ENCODE measurements at places on chromosomes 11 and 22. TPM values are rescaled to one million over a fixed set of nuclear protein-coding genes. Genes with fewer than 3 reads are reported as not detected.

The KCNJ11 gene
- 0.83 TPM for total RNA-seq

The MS4A3 gene
- total RNA-seq: not detected

The NRIP3 gene
- total RNA-seq: 0.29 TPM

The TMA7B gene
- not detected for total RNA-seq

The SCUBE1 gene
- not detected for total RNA-seq

The CASP1 gene
- 16.6 TPM for total RNA-seq

DNA sequence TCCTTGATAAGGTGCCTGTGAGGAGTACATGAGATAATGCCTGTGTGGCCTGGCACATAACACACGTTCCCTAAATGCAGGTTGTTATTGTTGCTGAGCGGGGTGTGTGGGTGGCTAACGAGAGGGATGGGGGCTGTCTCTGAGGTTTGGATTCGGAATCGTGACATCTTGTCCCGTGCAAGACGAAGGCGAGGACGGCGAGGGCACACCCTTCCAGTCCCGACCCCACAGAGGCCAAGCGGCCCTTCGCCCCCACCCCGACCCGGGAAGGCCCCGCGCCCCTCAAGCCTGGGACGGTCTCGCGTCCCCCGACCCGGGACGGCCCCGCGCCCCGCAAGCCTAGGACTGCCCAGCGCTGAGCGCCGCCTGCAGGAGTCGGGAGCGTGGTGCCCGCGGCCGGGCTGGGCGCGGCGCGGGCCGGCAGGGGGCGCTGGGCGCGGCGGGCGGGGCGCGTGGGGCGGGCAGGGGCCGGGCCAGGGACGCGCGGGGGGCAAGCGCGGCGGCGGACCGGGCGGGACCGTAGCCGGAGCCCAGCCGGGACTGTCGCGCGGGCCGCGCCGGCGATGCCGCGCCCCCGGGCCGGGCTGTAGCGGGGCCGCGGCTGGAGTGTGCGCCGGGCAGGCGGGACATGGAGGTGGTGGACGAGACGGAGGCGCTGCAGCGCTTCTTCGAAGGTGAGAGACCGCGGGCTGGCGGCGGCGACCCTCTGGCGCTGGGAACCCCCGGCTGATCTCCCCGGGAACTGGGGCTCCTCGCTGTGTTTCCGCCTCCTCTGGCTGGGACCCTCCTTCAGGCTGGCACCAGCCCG, at the start of gene MYRF:
Gene MYRF (plus strand): TSS at position 520 of the 808 bp plus-strand sequence. CDS start 109 bp downstream, at position 629.
- no peaks in the 10 kb centered on the region for H3K36me3 ChIP-seq
- peak within 1 kb of the TSS; percentile 91 for H3K27ac ChIP-seq
- peak; percentile 70 for DNase-seq

DNA sequence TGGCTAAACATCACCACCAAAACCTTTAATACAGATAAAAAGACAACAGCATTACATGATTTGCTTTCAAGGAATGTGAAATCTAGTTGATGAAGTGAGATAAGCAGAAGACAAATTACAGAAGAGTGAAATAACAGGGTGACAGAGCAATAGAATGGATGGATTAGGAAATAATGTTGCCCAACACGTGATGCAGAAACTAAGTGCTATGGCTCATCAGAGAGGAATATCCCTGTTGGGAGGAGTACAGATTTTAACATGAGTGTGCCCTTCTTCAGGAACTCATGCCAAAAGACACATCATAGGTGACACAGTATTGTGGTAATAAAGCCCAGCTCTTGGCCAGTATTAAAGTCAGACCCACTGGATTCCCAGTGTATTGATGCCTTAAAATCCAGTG, 176.6 kb upstream of the RAG2 start:
- H3K4me3 ChIP-seq: no peak overlapping the region
- H3K36me3 ChIP-seq: no peaks in the 10 kb centered on the region

- no peaks in the 10 kb centered on the region for H3K27me3 ChIP-seq
- no peak overlapping the region for H3K4me3 ChIP-seq
- H3K4me1 ChIP-seq: peaks cover under 1% of the 10 kb centered on the region
- DNase-seq: peak; percentile 34
- H3K36me3 ChIP-seq: no peaks in the 10 kb centered on the region
- H3K27ac ChIP-seq: peak overlapping the region; percentile 95
These were observed 1.4 kb upstream of the STIM1 start for GRCh38 chr11:3853899-3854659.

GRCh38 chr22:17587629-17588028, 24.3 kb downstream of the SLC25A18 start:
- H3K27ac ChIP-seq: no peak overlapping the region
- no peak for DNase-seq
- H3K4me1 ChIP-seq: no peaks in the 10 kb centered on the region
- H3K4me3 ChIP-seq: no peak overlapping the region

DNA sequence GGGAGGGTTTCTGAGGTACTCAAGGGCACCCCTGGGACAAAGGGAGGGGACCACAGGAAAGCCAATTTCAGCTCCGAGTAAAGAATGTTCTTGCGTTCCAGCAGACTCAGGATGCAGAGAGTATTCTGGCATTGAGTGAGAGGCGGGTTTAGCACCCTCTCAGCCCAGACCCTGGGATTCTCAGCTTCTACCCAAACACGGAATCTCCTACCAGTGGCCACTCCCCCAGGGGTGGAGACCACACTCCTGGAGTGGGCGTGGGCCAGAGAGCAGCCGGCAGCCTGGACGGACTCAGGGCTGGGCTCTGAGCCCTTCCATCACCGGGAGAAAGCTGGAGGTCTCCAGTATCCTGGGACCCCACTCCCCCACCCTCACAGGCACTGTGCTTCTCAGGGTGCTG, 26.1 kb upstream of the TTLL12 start:
- no peak overlapping the region for H3K4me3 ChIP-seq
- no peak overlapping the region for H3K27ac ChIP-seq
- no peaks in the 10 kb centered on the region for H3K27me3 ChIP-seq
- DNase-seq: no peak

DNA sequence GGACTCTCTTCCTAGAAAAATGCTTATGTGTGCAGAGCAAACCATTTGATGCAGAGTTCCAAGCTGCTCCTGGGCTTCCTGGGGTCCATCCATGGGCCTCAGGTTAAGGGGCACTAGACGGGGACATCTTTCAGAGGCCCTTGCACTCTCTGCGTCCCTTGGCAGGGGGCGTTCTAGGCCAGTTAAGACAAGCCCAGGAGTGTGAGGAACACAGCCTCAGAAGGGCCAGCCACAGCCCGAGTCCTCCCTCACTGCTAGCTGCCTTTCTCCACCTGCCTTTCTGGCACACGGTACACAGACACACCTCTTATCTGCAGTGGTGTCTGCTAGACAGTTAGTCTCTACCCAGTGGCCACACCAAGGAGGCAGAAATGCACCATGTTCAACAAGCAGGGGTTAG, 18.0 kb upstream of the BID start:
- H3K4me1 ChIP-seq: no peaks in the 10 kb centered on the region
- no peak overlapping the region for H3K27ac ChIP-seq
- H3K4me3 ChIP-seq: no peak overlapping the region

DNA sequence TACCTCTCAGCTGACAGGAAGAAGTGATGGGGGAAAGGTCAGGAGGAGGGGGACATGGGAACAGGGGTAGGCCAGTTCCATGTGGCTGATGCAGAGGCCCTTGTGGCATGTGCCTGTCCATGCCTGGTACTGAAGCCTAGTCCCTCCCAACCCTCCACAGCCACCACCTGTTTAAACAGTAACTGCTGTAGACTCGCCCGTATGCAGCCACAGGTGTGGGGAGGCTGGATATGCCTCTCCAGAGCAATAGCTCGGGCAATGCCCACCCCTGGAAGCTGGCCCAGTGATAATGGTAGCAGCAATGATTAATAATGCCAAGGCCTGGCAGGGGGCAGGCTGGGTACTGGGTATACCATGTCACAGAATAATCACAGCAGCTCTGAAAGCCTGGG, 2.3 kb downstream of the SMTN start:
- peak; percentile 50 for DNase-seq
- peak overlapping the region; percentile 85 for H3K4me3 ChIP-seq
- no peaks in the 10 kb centered on the region for H3K36me3 ChIP-seq
- H3K27ac ChIP-seq: peak overlapping the region; percentile 96
- H3K4me1 ChIP-seq: peaks cover 4% of the 10 kb centered on the region
- no peaks in the 10 kb centered on the region for H3K27me3 ChIP-seq

DNA sequence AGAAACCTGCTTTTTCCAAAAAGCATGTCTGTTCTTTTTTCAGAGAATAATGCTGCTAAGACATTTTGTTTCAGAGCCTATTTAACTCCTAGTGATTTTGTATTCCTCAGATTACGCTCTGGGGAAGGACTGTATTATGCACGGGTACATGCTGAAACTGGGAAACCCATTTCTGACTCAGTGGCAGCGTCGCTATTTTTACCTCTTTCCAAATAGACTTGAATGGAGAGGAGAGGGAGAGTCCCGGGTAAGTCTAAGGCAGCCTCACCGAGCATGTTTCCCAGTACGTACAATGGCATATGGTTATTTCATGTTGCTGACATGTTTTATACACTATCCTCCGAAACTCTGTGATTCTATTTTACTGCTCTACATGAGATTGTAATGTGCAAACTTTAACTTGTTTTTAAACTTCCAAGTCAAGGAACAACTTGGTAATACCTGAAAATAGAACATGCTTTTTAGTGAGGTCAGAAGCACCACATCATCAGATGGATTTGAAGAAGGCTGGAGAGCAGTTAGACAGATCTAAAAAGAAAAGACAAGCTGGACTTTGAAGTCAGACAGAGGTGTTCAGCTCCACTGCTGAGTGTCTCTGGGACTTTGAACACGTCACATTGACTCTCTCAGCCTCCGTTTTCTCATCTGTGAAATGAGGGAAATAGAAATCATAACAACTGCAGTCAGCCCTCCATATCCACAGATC, 23.7 kb upstream of the MYO18B start:
- no peak overlapping the region for H3K27ac ChIP-seq
- DNase-seq: no peak
- no peaks in the 10 kb centered on the region for H3K36me3 ChIP-seq
- no peak overlapping the region for H3K4me3 ChIP-seq
- H3K4me1 ChIP-seq: no peaks in the 10 kb centered on the region

- H3K27ac ChIP-seq: no peak overlapping the region
- no peak overlapping the region for H3K4me3 ChIP-seq
- DNase-seq: no peak
- no peaks in the 10 kb centered on the region for H3K36me3 ChIP-seq
These were observed 9.1 kb upstream of the CCDC179 start for GRCh38 chr11:22869325-22869724.

GRCh38 chr22:20384865-20385264, 9.1 kb upstream of the ZNF74 start:
- no peak overlapping the region for H3K27ac ChIP-seq
- H3K4me3 ChIP-seq: no peak overlapping the region
- H3K4me1 ChIP-seq: no peaks in the 10 kb centered on the region
- DNase-seq: no peak
- H3K27me3 ChIP-seq: no peaks in the 10 kb centered on the region
- H3K36me3 ChIP-seq: no peaks in the 10 kb centered on the region

DNA sequence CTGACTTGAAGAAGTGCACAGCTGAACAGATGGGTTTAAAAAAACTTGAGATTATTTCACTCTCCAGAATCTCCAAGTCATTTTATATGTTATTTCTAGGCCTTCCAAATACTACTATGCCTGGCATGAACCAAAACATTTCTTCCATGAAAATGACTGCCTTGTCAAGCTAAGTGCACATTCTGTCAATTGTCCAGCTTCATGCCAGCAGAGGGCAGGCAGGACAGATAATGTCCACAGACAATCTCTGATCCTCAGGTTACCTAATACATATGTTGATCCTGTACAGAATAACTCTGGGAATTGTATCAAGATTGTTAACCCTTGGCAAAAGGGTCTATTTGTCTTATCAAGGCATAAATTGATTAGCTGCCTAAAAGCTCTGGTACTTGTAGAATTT, 229.5 kb downstream of the AASDHPPT start:
- H3K27ac ChIP-seq: no peak overlapping the region
- no peaks in the 10 kb centered on the region for H3K4me1 ChIP-seq
- H3K4me3 ChIP-seq: no peak overlapping the region
- no peaks in the 10 kb centered on the region for H3K36me3 ChIP-seq

GRCh38 chr22:50507421-50507990, at the start of gene LMF2:
Gene LMF2, minus strand, starts transcription at chr22:50507702. Its CDS starts 27 bp downstream, at chr22:50507675.
- peak within 1 kb of the TSS; percentile 90 for H3K27ac ChIP-seq
- DNase-seq: peak; percentile 89
- peak within 1 kb of the TSS; percentile 99 for H3K4me3 ChIP-seq
- H3K4me1 ChIP-seq: peaks cover 13% of the 10 kb centered on the region
- H3K27me3 ChIP-seq: no peaks in the 10 kb centered on the region
- H3K36me3 ChIP-seq: no peaks in the 10 kb centered on the region

DNA sequence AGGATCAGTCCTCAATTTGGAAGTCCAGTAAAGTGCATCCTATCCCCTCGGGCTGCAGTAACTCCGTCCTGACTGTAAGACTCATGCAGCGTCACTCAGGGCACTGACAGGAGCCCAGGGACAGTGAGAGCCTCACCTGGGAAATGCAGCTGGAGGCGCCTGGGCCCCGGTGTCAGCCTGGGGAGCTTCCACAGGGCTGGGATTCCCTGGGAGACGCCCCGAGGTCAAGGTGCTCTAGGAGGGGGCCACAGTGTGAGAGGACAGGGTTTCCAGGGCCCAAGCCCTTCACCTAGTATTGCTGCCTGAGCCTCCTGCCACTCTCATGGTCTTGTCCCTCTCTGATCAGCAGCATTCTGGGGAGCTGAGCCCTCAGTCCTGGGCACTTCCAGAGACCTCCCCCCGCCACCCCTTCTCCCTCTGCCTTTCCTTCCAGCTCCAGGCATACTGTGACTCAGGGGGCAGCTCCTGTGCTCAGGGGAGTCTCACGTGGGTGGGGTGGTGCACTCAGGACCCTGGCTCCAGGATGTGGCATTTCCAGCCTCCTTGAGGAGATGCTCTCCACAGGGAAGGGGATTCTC, 99.1 kb upstream of the IGLL5 start:
- no peak for DNase-seq
- H3K4me3 ChIP-seq: no peak overlapping the region
- H3K27me3 ChIP-seq: no peaks in the 10 kb centered on the region
- no peaks in the 10 kb centered on the region for H3K4me1 ChIP-seq
- no peak overlapping the region for H3K27ac ChIP-seq

DNA sequence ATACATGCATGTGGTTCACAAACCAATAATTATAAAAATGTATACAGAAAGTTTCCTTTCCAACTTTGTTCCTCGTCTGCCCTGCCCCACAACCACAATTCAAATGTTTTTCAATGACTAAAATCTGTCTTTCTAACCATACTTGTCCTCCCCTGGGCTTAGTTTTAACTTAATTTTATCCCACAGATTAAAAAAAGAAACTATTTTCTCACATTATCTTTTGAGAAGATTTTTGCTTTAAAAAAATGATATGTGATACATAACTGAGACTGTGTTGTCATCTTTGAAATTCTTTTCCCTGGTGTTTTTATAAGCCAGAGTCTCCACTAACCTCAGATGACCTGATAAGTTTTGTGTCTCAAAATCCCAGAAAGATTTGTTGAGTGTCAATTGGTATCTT, 79.0 kb downstream of the FDX1 start:
- no peaks in the 10 kb centered on the region for H3K4me1 ChIP-seq
- no peak overlapping the region for H3K27ac ChIP-seq
- no peaks in the 10 kb centered on the region for H3K27me3 ChIP-seq

All from uterus (tissue), 4 donors.